ENCODE measurements at places on chromosomes 2 and 18. TPM values are rescaled to one million over a fixed set of nuclear protein-coding genes. Genes with fewer than 3 reads are reported as not detected.
A peak's percentile ranks its signal among the peaks of the same experiment; 100 is the strongest.

DNA sequence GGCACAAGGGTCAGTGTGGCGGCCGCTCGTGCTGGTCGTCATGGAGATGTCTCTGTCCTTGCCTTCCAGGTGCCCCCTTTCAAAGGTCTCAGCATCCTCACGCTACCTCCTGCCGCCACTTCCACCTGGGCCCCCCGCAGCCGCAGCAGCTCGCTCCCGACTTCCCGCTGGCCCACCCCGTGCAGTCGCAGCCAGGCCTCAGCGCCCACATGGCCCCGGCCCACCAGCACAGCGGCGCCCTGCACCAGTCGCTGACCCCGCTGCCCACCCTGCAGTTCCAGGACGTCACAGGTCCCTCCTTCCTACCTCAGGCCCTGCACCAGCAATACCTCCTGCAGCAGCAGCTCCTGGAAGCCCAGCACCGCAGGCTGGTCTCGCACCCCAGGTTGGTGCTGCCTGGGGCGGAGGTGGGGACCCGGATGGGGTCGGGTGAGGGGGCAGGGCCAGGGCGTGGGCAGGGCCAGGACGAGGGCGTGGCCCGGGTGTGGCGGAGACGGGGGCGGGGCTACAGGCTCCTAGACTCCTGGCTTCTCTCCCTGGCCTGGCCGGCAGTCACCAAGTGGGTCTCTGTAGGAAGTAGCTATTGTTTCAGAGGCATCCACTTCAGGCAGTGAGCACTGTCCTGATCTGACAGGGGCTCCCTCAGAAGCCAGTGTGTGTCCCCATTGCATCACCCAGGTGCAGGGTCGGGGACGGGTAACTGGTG is 223.7 kb downstream of the LOXHD1 start:
- no peak for DNase-seq

- no peak for DNase-seq
Observed at GRCh38 chr2:45332094-45332493, 279.0 kb downstream of the SRBD1 start.

DNA sequence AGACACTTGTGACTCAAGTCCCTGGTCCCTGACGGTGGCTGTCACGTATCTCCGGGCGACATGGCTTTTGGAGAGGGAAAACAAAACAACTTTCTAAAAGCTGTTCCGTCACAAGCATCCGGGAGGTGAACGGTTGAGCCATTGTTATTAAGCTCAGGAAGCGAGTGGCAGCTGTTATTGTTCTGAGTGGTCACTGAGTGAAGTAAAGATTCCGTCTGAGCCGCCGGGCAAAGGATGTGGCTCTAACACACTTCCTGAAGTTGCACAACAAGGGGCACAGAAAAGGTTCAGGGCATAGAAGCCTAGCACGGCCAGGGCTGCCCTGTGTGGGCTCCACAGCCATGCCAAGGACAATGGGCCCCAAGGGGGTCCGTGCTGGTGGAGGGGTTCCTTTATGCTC is 24.3 kb downstream of the INPP5D start:
- DNase-seq: no peak

- no peak for DNase-seq
Observed at GRCh38 chr2:163775304-163775703, 39.5 kb upstream of the FIGN start.

DNA sequence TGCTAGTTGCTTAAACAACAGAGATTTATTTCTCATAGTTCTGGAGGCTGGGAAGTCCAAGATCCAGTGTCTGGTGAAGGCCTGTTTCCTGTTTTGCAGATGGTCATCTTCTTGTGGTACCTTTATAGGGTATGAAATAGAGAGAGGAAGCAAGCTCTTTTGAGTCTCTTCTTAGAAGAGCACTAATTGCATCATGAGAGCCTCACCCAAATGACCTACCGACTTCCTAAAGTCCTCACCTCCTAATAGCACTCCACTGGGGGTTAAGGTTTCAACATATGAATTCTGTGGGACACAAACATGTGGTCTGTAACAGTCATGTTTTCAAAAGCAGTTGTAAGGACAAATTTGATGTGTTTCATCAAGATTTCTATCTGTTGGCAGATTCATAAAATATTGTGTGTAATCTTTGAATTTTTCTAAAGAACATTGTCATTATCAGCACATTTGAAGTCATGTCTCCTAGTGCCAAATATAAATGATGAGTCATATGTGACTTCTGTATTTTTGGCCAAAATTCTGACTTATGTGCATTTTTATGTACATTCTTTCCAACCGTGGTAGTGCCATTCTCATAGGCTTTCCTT is 45.3 kb downstream of the CD28 start:
- DNase-seq: peak; percentile 24

DNA sequence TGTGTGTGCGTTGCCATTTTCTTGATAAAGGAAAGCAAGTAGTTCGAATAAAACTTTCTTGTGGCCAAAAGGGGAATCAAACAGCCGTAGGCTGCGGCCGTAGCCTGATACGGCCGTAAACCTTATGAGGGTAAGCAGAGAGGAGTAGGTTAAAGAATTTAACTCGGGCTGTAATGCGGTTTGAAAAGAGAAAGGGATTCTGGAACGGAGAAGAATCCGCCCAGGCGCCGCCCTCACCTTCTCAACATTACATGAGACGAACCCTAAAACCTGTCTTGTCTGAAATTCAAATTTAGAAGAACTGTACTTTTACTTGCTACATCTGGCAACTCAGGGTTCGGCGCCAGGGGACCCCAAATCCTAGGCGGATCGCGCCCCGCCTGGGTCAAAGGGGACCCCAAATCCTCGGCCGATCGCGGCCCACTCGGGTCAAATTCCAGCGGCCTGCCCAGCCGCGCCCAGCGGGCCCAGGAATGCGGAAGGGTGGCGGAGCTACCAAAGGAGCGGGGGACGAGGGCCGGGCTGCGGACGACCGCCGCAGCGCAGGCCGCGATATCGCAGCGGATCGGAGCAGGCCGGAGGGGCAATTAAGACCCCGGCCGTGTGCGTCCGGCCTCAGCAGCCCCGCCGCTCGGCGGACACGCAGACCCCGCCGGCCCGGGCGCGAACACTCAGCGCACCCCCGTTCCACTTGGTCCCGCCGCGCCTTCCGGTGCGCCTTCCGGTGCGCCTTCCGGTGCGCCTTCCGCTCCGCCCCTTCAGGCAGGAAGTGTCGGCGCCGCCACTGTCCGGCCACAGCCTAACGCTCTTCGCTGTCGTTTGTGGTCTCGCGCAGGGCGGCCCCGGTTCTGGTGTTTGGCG is at the start of gene MYL12B:
MYL12B (plus strand) TSS at position 761 of the 861 bp plus-strand sequence. CDS start 10,766 bp downstream, outside the sequence.
- peak; percentile 68 for DNase-seq

DNA sequence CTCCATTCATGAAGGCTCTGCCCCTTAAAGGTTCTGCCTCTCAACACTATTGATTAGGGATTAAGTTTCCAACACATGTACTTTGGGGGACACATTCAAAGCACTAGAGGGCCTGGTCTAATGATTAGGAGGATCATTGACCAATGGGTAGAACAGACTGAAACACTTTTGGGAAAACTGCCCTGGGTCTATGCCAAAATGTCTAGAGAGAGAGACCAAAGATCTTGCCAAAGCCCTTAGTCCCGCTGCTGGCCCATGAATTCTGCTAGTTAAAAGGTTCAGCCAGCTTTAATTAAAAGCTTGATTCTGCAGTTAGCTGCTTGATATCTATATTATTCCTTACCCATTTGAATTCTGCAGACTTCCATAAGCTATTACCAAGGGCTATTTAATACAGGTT is 613.2 kb downstream of the SLC4A3 start:
- no peak for DNase-seq

- peak; percentile 59 for DNase-seq
Observed at GRCh38 chr2:196275646-196276352, 104.4 kb upstream of the STK17B start.

DNA sequence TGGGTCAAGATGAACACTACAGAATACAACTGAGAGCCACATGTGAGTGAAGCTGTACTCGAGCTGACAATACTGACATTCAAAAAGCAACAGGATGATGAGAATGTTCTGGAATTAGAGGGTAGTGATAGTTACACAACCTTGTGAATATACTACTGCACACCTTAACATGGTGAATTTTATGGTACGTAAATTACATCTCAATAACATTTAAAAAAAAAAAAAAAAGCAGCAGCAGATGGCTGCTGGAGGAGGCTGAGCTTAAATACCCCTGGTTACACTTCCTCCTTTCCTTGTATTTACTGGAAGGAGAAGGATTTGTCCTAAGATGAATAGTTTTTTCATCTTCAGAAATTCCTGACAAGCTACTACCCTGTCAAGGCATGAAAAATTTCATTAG is 45.5 kb upstream of the CYP1B1 start:
- DNase-seq: no peak

- no peak for DNase-seq
Observed at GRCh38 chr18:76626991-76627390, 131.9 kb upstream of the ZNF516 start.

DNA sequence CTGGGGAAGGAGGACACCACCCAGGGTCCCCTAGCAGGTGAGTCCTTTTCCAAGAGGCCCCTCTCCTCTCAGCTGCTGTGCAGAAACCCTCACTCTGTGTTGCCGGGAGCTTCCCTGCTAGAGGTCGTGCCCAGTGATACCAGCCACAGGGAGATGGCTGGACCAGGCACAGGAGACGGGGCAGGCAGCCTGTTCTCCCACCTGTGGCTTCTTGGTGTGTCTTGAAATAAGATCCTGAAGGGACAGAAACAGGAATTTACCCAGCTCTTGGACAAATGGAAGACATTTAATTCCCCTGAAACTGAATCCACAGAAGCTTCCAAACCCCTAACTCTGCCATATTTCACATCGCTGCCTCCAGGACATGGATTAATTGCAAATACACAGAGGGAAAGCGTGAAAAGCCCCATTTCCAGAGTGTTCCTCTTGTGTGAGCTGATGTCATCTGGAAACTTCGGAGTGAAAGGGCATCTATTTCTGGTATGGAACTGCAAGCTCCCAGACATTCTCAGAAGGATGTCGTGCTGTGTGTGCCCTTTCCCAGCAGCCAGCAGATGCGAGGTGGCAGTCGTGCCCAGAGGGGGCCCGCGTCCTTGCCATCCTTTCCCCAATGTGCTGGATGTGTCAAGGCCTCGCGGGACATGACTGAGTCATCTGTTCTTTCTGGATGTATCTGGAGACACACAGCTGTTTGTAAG is 177.7 kb downstream of the SEPTIN10 start:
- DNase-seq: peak; percentile 43

DNA sequence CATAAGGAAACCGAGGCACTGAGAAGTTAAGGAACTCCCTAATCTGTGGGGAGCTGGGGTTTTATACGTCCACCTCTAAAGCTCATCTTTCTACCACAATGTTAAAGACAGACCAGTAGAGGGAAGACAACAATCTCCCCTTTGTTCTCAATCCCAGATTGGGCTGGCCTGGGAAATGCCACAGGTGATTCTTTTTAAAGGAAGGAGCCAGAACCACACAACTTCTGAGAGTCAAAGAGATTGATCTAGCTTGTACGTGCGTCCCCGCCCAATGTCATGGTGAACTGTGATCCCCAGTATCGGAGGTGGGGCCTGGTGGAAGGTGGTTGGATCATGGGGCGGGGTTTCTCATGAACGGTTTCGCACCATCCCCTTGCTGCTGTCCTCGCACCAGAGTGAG is 81.8 kb upstream of the LCLAT1 start:
- DNase-seq: no peak

DNA sequence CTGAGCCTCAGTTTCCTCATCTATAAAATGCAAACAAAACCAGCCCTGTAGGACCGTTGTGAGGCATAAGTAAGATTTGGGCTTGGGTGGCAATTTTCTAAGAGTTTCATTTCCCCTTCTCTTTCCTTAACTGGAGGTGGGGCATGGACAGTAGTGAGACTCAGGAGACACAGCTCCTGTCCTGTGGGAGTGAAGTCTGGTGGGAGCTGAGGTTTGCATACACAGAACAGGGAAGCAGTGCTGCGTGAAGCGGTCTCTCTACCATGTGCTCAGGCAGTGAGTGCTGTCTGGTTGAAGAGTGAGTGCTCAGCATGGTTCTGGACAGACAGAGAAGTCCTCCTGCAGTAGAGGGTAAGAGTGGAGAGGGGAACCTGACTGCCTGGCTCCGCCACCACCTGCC is 62.3 kb upstream of the MCFD2 start:
- no peak for DNase-seq

- DNase-seq: peak; percentile 47
Observed at GRCh38 chr2:230814616-230815015, 50.1 kb upstream of the ITM2C start.

RESP18 gene
- not detected for total RNA-seq

MAPK4 gene
- total RNA-seq: not detected

SLC30A3 gene
- under 0.01 TPM for total RNA-seq

DLGAP1 gene
- total RNA-seq: under 0.01 TPM

DES gene
- 4.3 TPM for total RNA-seq

CXCR1 gene
- total RNA-seq: not detected

DSG1 gene
- total RNA-seq: not detected

PJVK gene
- 0.72 TPM for total RNA-seq

ERICH2 gene
- total RNA-seq: not detected

FBXO48 gene
- 0.18 TPM for total RNA-seq

MOGAT1 gene
- not detected for total RNA-seq

CDH19 gene
- not detected for total RNA-seq

Data from IMR-90 (cell line).